ENCODE measurements at places on chromosomes 5 and 9.
A peak's percentile ranks its signal among the peaks of the same experiment; 100 is the strongest.

DNA sequence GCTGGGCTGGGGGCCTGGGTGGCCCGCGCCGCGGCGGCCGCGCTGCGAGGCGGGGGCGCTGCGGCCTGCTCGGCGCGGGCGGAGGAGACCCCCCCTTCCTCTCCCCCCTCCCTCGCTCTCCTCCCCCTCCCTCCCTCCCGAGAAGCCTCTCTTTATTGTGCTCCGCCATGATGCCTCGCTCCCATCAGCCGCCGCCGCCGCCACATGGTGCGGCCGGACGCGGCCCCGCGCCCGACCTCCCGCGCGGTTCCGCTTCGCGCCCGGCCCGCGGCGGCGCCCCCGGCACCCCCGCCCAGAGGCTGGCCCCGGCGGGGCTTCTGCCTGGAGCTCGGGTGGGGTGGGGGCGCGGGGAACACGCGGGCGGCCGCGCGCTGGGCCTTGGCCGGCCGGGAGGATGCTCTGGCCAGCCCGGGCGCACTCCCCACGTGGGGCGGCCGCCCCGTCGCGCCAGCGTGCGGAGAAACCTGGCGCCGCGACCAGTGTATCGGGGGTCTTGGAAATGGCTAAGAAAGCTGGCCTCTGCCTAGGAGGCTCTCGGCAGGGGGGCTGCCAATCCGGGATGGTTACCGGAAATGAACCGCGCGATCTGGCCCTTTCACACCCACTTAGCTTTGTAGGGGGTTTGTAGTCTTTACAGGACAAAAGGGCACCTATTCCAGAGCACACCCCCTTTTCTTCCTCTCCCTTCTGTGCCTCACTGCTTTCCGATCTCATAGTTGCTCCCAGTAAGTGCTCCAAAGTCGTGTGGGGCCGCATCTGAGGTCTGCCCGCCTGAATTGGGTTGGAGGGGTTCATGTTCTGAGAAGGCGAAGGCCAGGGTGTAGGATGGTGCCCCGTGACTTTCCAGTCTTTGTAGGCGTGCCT is 1.0 kb downstream of the SET start:
- no peaks in the 10 kb centered on the region for H3K27me3 ChIP-seq
- peak overlapping the region; percentile 88 for H3K27ac ChIP-seq
- peaks cover 19% of the 10 kb centered on the region for H3K4me1 ChIP-seq
- DNase-seq, result peak; percentile 90
- H3K36me3 ChIP-seq, result peaks cover 47% of the 10 kb centered on the region

DNA sequence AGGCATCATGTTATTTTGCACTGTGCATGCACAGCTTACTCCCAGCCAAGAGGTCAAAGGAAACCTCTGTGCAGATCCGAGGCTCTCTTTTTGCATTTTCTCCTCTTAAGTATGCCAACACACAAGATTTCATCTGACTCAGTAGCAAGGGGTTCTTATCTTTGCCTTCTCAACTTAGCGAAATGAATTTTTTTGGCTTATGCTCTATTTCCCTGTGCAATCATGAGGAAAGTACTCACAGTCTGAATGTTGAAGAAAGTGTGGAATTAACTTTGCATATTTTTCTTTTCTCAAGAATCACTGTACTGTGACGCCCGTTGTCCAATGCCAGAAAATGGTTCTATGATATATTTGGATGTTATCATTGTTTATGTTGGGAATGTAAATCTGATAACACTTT is 173.5 kb upstream of the FBXL7 start:
- H3K4me1 ChIP-seq, result no peaks in the 10 kb centered on the region
- DNase-seq, result no peak
- no peaks in the 10 kb centered on the region for H3K27me3 ChIP-seq
- no peaks in the 10 kb centered on the region for H3K36me3 ChIP-seq
- H3K27ac ChIP-seq, result no peak overlapping the region
- no peak overlapping the region for H3K4me3 ChIP-seq

- H3K27me3 ChIP-seq, result no peaks in the 10 kb centered on the region
- H3K4me1 ChIP-seq, result no peaks in the 10 kb centered on the region
- H3K27ac ChIP-seq, result no peak overlapping the region
Measured at GRCh38 chr5:88480245-88480644, 211.6 kb upstream of the TMEM161B start.

GRCh38 chr5:105032917-105033316 is 1470.3 kb upstream of the NUDT12 start:
- H3K27me3 ChIP-seq, result no peaks in the 10 kb centered on the region
- no peaks in the 10 kb centered on the region for H3K36me3 ChIP-seq
- DNase-seq, result no peak
- H3K4me3 ChIP-seq, result no peak overlapping the region
- no peak overlapping the region for H3K27ac ChIP-seq
- H3K4me1 ChIP-seq, result 0 out of 3 replicates have a peak, but pooled peaks cover 8% of the 10 kb centered on the region

- H3K4me3 ChIP-seq, result no peak overlapping the region
- H3K27me3 ChIP-seq, result no peaks in the 10 kb centered on the region
Measured at GRCh38 chr5:78586251-78586650, 62.3 kb downstream of the LHFPL2 start.

GRCh38 chr5:74877624-74878304 is 11.6 kb upstream of the FAM169A start:
- H3K4me3 ChIP-seq, result no peak overlapping the region
- H3K36me3 ChIP-seq, result no peaks in the 10 kb centered on the region
- no peaks in the 10 kb centered on the region for H3K4me1 ChIP-seq

GRCh38 chr9:7909537-7909936 is 110.0 kb upstream of the DMAC1 start:
- no peak for DNase-seq
- no peak overlapping the region for H3K4me3 ChIP-seq
- no peaks in the 10 kb centered on the region for H3K4me1 ChIP-seq
- no peaks in the 10 kb centered on the region for H3K27me3 ChIP-seq

- H3K4me1 ChIP-seq, result no peaks in the 10 kb centered on the region
- H3K27ac ChIP-seq, result no peak overlapping the region
- no peaks in the 10 kb centered on the region for H3K27me3 ChIP-seq
- H3K4me3 ChIP-seq, result no peak overlapping the region
Measured at GRCh38 chr9:5113523-5113922, 71.9 kb downstream of the INSL6 start.

- no peaks in the 10 kb centered on the region for H3K27me3 ChIP-seq
- DNase-seq, result no peak
- H3K27ac ChIP-seq, result no peak overlapping the region
- H3K36me3 ChIP-seq, result no peaks in the 10 kb centered on the region
Measured at GRCh38 chr9:88746743-88747398, 211.9 kb downstream of the NXNL2 start.
